ENCODE measurements at places on chromosomes 11 and 22.

- no peak for DNase-seq
Observed at GRCh38 chr11:118194835-118195627, 18.6 kb upstream of the SCN2B start.

DNA sequence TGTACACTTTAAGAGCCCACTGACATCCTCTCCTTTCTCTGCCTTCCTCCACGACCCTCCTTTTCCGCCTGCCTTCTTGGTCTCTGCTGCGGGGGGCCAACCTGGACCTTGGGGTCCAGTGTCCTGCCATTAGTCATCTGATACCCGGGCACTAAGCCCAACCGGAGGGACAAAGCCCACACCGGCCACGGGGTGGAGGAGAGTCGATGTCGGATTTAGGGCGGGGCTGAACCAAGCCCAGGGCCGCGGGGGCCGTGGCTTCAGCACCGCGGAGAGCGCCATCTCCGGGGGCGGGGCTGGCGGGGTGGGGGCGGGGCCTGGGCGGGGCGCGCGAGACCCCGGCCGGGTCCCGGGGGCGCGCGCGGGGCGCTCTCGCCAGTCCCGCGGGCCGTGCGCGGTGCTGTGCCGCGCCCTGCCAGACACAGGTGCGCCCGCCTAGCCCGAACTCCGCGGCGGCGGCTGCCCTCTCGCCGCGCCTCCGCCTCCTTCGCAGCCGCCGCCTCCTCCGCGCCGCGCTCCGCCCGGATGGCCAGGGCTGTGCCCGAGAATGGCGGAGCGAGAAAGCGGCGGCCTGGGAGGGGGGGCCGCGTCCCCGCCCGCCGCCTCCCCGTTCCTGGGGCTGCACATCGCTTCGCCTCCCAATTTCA is at the start of gene MAPK8IP1:
Gene MAPK8IP1, plus strand, starts transcription at position 378 of the 647 bp plus-strand sequence. Its CDS starts 170 bp downstream, at position 548.
- DNase-seq, result peak; percentile 43

DNA sequence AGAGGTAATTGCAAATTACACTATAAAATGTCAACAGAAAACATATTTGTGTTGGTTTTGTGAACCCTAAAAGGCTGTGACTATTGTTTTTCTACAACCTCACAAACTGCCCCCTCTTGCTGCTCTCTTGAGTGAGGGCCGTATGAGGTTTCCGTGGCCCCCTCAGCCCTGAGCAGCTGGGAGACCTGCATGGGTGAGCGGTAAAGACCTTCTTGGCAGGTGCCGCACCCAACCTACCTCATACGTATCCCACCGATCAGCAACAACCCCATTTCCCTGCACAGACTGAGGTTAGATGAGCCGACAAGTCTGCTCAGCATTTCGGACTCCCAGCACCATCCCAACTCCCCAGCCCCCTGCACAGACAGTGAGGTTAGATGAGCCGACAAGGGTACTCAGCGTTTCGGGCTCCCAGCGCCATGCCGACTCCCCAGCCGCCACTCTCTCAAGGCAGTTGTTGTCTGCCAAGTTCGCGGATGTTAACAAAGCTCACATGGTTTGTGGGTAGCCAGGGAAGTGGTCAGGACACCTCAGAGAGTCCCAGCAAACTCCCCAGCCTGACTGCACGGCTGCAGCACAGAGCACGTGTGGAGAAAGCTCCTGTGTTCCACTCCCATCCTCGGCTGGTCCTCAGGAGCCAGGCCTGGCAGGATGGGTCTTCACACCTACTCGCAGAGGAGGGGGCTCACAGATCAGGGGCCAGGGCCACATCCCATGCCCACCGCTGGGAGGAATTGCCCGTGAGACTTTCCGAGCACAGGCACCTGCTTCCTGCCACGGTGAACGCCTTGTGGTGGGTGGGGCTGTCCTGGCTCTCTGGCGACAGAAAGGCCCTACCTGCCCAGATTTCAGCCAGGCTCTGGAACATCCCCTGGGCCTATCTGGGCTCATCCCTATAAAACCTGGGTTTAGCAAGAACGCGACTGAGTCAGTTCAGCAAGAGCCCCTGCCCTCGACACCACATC is 502.9 kb downstream of the BRD1 start:
- no peak for DNase-seq

DNA sequence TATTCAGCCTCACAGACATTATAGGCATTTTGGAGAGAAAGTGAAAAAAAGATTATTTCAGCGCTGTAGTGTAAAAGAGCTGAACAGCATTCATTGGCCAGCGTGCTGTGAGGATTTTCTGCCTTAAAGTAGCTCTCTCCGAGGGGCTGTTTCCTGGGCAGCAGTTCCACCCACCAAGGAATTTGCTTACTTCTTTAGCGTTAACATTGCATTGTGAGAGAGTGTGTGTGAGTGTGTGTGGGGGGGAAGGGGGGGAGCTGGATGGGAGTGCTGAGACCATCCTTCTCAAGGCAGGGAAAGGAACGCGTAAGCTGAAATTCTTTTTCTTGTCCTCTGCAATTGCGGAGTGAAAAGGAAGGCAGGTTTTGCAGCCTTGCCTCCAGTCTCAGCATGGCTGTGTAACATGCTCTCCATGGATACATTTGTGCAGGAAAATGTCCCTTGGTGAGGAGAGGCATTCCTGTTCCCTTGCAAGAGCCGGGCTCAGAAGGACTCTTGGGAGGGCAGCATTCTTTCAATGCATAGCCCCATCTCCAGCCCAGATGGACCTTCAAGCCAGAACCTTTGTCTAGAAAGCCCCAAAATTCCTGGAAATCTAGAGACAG is 159.9 kb upstream of the NAV2 start:
- no peak for DNase-seq

GRCh38 chr11:105144887-105145286 is 5.3 kb upstream of the CARD18 start:
- no peak for DNase-seq

DNA sequence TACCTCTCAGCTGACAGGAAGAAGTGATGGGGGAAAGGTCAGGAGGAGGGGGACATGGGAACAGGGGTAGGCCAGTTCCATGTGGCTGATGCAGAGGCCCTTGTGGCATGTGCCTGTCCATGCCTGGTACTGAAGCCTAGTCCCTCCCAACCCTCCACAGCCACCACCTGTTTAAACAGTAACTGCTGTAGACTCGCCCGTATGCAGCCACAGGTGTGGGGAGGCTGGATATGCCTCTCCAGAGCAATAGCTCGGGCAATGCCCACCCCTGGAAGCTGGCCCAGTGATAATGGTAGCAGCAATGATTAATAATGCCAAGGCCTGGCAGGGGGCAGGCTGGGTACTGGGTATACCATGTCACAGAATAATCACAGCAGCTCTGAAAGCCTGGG is 2.3 kb downstream of the SMTN start:
- no peak for DNase-seq

DNA sequence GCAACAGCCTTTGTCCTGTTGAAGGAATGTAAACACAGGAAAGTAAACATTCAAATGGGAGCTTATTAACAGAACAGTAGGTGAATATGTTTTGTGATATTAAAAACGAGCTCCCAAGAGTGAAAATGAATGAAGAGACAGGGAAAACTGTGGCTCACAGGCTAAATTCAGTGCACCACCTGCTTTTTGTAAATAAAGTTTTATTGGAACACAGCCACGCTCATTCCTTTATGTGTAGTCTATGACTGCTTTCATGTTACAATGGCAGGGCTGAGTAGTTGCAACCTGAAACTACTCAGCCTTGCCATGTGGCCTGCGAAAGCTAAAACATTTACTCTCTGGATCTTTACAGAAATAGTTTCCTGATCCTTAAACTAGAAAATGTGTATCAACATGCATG is 136.9 kb downstream of the MYO18B start:
- no peak for DNase-seq

DNA sequence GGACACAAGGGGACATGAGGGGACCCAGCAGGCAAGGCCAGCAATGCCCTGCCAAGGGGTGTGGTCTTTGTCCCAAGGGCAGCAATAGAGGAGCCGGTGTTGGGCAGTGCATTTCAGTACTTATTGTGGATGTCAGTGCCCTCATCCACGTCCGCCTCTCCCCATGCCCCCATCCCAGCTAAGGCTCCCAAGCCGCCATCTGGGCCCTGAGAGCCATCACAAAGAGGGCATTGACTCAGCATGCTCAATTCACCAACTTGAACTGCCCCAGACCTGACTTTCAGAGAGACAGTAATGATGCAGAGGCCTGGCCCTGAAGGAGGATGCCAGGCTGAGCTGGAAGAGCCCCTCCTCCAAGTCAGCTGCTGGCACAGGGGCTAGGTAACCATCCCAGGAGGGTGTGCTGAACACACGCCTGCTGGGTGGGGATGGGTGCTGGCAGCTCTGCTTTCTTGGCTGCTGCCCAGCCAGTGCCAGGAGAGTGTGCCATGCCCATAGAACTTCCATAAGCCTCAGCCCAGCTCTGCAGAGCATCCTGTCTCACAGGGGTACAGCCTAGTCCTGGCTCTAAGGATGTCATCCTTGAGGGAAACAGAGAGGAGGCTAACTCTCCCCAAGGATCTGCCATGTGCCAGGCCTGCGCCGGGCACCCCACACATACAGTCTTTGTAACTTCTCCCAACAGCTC is 46.5 kb downstream of the PDE2A start:
- DNase-seq, result no peak

GRCh38 chr11:115677190-115677589 is 173.0 kb upstream of the CADM1 start:
- DNase-seq, result no peak

GRCh38 chr11:2930704-2931419 is 1.6 kb upstream of the PHLDA2 start:
- peak; percentile 67 for DNase-seq

GRCh38 chr11:116613206-116613875 is 159.4 kb downstream of the BUD13 start:
- DNase-seq, result no peak

DNA sequence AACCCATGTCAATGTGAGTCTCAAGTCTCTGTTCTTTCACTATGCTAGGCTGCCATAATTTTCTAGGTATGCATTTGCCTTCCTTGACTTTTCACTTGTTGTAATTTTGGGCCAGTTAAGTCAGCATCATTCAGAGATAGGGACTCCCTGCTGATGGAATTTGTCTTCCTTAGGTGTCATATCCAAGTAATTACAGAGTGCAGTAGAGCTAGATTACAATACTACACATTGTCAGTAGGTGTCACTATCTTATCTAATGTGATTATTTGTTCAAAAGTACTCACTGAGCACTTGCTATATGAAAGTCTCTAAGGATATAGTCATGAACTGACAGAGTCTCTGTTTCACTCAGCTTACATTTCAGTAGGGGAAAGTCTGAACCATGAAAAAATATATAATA is 25.0 kb upstream of the SYN3 start:
- no peak for DNase-seq

- no peak for DNase-seq
Observed at GRCh38 chr11:44555031-44555800, 10.2 kb upstream of the CD82 start.

DNA sequence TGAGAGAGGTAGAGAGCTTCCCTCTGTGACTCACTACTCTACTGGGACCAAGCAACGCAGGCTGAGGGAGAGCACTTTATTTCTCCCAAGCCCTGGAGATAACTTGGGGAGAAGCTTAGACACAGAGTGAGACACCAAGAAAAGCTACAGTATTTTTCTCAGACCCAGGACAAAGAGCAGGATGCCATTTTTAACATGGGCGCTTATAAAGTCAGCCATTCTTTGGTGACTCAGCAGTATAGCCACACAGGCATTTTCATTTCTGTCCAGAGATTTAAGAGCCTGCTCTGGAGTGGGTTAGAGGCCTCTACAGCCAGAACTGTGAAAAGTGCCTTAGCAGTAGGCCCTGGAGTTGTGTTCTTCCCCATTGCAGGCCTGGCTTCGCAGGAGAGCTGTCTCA is 55.0 kb upstream of the GLYAT start:
- DNase-seq, result no peak

GRCh38 chr22:50343541-50343935 is 411 bp downstream of the PPP6R2 start:
- no peak for DNase-seq

DNA sequence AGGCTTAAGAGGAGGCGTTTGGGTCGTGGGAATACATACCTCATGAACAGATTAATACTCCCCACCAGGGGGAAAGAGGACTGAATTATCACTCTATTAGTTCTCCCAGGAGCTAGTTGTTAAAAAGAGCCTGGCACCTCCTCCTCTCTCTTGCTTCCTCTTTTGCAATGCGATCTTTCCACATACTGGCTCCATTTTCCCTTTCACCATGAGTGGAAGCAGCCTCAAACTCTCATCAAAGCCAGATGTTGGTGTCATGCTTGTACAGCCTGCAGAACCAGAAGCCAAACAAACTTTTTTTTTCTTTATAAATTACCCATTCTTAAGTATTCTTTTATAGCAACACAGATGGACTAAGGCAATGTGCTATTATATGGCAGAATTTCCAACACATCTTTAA is 258.5 kb downstream of the FAM76B start:
- no peak for DNase-seq

- no peak for DNase-seq
Observed at GRCh38 chr11:107545101-107545514, 20.4 kb downstream of the ALKBH8 start.

GRCh38 chr11:44839458-44840084 is 111.1 kb downstream of the TP53I11 start:
- DNase-seq, result no peak

GRCh38 chr11:59187587-59187986 is 15.7 kb downstream of the DTX4 start:
- no peak for DNase-seq

DNA sequence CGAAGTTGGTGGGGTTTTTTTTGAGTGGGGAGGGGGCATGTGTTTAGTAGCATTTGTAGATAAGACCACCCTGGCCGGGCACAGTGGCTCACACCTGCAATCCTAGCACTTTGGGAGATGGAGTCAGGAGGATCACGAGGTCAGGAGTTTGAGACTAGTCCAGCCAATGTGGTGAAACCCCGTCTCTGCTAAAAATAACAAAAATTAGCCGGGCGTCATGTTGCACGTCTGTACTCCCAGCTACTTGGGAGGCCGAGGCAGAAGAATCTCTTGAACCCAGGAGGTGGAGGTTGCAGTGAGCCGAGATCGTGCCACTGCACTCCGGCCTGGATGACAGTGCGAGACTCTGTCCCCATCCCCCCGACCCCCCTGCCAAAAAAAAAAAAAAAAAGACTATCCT is 34.6 kb downstream of the CECR2 start:
- DNase-seq, result no peak

GRCh38 chr11:32786811-32787210 is 7.7 kb downstream of the CCDC73 start:
- no peak for DNase-seq

GRCh38 chr11:4994551-4994950 is at the start of gene OR51L1:
Gene OR51L1, plus strand, starts transcription at chr11:4994851. Its CDS starts 4,132 bp downstream, at chr11:4998983.
- no peak for DNase-seq
